Melanocyte of skin (primary cell): ENCODE measurements at places on chromosomes 3 and 15. TPM values are rescaled to one million over a fixed set of nuclear protein-coding genes. Genes with fewer than 3 reads are reported as not detected.

Gene NEK10
- 1.3 and 1.4 TPM in 2 replicates for total RNA-seq

Gene ATP6V1A
- 149 and 201 TPM in 2 replicates for total RNA-seq

Gene SLC28A2
- total RNA-seq: not detected in 2 replicates

Gene NTRK3
- total RNA-seq: not detected in 2 replicates

Gene LAMB2
- total RNA-seq: 162 and 327 TPM in 2 replicates

Gene ADPGK
- 53.1 and 73.9 TPM in 2 replicates for total RNA-seq

Gene MOBP
- total RNA-seq: under 0.01 TPM in 1 of 2 replicates, not detected in the other

Gene PLA1A
- total RNA-seq: 29.9 and 65.6 TPM in 2 replicates

Gene SUSD5
- 15.1 and 20.7 TPM in 2 replicates for total RNA-seq

Gene LMAN1L
- total RNA-seq: under 0.01 and 0.15 TPM in 2 replicates

Gene KCNAB1
- total RNA-seq: 1.0 and 1.1 TPM in 2 replicates

Gene PRKCI
- total RNA-seq: 24.6 and 30.4 TPM in 2 replicates

Gene GOLGA6L4
- 0.93 and 1.00 TPM in 2 replicates for total RNA-seq

Gene FRMD5
- 11.9 and 14.7 TPM in 2 replicates for total RNA-seq

Gene UROC1
- not detected in 2 replicates for total RNA-seq

Gene PROS1
- total RNA-seq: 64.6 and 81.0 TPM in 2 replicates
